ENCODE measurements at places on chromosomes 11 and 22.
A peak's percentile ranks its signal among the peaks of the same experiment; 100 is the strongest.

DNA sequence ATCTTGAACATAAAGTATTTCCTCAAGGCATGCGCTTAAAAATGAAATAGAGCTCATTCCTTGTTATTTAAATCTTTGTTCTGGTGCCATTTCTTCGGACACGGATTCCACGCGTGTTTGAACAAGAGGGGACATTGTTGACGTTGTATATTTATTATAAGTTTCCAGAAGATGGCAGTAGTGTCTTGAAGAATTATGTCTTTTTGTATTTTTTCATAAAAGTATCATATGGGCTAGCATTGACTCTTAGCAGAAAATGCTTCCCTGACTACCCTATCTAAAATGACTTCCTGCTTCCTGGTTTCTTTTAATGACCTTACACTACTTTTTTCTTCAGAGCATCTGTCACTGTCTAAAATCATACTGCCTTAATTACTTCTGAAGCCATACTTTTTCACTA lies 20.4 kb downstream of the BIRC2 start:
- no peak for DNase-seq

- DNase-seq, result no peak
Measured at GRCh38 chr11:61880031-61880430, 11.3 kb downstream of the FADS3 start.

DNA sequence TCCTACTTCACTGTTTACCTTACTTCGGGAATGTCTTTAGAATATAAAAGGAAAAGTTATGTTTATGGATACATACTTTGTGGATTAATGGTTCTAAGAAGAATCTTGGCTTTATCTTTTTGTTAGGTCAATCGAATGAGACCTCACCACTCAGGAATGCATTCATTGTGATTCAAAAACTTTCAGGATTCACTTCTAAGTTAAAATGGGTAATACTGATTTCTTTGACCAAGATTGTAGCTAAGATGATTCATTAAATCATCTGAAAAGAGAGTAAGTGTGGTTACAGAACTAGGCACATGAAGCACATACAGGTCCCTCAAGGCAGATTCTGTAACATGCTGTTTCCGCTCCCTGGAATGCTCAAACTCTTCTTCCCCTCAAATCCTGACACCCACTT lies 716.4 kb downstream of the KCNA4 start:
- DNase-seq, result no peak

DNA sequence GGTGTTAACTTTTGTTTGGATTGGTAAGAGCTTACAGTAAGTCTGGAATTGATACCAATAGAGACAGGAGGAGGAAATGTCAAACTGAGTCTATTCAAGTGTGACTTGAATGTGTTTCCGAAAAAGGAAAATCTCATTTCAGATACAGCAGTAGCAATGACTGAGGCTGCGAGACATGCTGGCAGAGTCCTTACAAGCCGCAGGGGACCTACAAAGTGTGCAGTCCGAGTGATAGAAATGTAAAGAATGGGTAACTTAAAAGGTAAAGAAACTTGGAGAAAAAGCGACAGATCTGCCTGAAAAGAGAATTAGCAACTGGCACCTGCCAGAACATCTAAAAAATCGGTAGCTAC lies 444 bp downstream of the CWF19L2 start:
- no peak for DNase-seq

- DNase-seq, result no peak
Measured at GRCh38 chr11:9396310-9396709, 11.9 kb downstream of the IPO7 start.

DNA sequence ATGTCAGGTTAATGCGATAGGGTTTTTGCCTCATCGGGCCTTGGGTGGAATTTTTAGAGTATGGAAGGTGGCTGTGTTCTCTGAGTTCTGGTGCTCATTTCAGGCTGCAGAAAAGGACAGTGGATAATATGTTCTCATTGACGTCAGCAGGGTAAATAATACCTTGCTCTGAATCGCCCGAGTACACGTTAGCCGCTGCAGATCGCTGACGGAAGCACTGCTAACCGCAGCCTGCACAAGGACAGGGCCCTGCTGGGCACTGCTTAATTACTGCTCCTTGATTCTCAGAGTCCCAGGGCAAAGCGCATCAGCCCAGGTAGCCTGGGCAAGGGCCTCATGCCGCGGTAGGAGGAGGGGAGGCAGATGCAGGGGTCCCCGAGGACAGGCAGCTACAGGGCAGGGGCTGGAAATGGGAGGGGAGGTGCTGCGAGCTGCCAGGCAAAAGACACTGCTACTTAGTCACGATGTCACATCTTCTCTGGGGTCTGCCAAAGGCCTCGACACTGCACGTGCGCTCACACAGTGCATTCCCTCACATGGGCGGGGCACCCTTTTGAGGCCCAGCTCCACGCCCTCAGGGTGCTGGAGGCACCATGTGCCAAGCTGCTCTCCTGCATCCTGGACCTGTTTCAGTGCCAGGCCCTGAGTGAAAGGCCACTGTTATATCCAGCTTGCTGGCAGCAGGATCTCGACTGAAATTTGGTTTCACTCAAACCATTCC lies 35.2 kb downstream of the PPP2R1B start:
- no peak for DNase-seq

- DNase-seq, result no peak
Measured at GRCh38 chr22:38482662-38483308, 14.9 kb downstream of the KDELR3 start.

- DNase-seq, result no peak
Measured at GRCh38 chr11:118060081-118060661, 16.7 kb upstream of the TMPRSS4 start.

DNA sequence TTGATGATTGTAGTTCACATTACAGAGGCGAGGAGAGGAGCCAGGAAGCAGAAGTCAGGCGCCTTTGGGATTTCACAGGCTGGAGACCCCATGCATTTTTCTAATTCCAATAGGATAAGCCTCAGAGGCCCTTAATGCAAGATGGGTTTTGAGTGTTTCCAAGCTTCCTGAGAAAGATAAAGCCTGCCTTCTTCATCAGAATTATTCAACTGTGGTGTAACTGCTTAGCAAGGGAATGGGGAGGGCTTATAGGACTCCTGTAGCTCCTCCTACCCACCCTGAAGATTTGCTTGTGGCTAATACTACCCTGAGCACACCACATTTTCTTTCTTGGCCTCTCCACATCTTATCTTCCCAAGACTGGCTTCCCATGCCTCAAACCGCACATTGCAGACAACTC lies 151.1 kb upstream of the ISX start:
- no peak for DNase-seq

DNA sequence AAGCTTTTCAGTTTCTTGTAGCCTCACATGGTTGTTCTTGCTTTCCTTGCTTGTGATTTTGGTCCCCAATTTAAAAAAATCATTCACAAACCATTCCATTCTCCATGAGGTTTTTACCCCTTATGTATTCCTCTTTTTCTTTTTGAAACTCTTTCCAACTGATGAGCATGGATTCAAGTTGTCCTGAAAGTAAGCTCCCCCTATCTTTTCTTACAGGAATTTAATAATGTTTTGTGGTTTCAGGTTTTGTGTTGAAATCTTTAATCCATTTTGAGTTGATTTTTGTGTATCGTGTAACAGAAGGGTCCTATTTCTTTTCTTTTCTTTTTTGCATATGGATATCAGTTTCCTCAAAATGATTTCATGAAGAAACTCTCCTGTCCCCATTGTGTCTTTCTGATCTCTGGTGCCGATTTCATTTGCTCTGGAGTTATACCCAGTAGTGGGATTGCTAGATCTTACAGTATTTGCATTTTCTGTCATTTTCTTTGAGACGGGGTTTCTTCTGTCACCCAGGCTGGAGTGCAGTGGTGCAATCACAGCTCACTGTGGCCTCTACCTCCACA lies 58.5 kb downstream of the LRRC74B start:
- DNase-seq, result no peak

- DNase-seq, result no peak
Measured at GRCh38 chr11:101442171-101442570, 141.6 kb downstream of the TRPC6 start.

GRCh38 chr22:35834061-35834460 lies 116.4 kb downstream of the APOL5 start:
- DNase-seq, result no peak

DNA sequence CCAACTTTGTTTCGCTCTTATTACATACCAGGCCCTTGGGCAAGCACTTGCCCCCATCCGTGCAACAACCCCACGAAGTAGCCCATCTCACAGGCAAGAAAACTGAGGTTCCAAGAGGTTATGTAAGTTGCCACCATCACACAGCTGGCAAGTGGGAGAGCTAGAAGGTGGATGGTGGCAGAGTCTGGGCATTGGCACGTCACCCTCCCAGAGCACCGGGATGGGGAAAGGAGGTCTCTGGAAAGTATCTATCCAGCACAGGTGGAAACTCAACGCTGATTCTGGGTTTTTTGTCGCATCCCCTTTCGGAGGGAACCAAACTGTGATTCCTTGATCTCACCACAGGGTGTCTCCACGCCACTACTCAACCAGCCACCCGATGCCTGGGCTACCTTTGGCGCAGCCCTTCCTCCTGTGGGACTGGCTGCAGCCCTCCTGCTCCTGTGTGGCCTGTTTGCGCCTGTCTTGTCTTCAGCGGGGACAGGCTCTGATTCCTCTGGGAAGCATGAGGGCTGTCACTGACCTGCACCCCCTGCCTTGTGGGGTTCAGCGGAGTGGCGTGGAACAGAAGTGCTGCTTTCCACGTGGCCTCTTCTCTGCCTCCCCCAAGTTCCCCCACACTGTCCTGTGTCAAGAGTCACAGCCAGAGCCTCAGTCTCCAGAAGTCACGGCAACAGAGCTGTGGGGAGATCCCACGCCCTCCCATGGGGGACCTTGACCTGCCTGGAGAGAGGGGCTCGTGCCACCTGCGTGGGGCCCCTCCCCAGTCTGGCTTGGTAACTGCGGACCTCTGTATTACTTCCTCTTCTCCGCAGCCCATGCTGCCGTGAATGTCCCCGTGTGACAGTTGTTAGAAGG lies 34.4 kb upstream of the TRIM29 start:
- DNase-seq, result no peak

DNA sequence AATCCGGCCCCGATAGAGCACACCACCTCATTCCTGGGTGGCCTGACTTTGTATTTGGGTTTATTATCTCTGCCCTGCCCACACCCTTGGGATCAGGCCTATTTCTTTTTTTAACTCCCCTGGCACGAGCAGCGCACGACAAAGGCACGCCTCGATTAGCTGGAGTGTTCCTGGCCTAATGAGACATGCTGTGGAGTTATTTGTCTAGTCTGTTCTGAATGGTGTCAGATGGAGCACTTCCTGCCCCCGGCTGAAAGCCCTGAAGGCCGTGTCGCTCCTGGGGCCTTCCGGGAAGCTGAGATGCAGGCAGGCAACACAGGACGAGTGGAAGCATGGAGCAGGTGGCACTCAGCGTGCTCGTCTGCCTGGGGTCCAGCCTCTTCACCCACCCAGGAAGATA lies 47.1 kb downstream of the LARGE1 start:
- DNase-seq, result no peak

DNA sequence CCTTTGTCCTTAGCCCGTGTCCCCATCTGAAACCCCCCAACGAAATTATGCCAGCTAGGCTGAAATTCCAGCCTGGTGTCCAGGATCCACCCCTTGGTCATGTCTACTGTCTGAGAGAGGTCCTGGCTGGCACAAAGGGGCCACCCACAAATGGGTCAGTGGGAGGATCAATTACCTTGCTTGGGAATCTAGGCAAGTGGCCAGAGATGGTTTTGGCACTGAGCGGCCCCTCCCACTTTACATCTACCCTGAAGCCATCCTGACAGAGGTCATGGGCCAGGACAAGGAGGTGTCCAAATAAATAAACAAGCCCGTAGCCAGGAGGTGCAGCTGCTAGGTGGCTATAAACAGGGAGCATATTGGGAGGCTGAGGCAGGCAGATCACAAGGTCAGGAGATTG lies 311.5 kb downstream of the MN1 start:
- no peak for DNase-seq

DNA sequence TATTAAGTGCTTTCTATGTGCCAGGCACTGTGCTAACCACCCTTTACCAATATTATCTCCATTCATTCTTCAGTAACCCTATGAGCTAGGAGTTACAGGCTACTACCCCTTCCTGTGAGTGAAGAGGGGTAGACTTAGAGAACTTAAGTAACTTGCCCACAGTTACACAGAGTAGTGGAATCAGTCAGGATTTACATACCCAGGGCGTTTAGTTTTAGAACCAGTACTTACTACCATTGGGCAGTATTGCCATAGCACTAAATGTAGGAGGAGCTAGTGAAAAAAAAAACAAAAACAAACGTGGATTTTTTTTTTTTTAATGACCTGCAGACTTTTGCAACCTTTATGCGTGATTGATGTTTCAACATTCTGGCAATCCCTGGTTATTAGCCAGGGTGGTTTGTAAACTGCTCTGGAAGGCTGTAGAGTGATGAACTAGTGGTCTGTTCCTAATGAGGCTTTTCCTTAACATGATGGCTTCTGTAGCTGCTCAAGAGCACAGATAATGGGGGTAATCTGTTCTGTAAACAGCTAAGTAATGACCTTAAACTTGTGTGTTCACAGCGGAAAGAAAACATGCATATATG lies 11.4 kb downstream of the TBCEL start:
- DNase-seq, result no peak

- DNase-seq, result no peak
Measured at GRCh38 chr11:82747471-82747870, 13.8 kb upstream of the FAM181B start.

- no peak for DNase-seq
Measured at GRCh38 chr22:35375031-35375430, 5.9 kb upstream of the HMOX1 start.

GRCh38 chr11:72738199-72739141 lies 13.7 kb downstream of the ARAP1 start:
- DNase-seq, result no peak

- no peak for DNase-seq
Measured at GRCh38 chr11:37394236-37394870, 796.3 kb upstream of the RAG2 start.

GRCh38 chr11:126284829-126285228 lies 1.9 kb downstream of the TIRAP start:
- peak; percentile 59 for DNase-seq

DNA sequence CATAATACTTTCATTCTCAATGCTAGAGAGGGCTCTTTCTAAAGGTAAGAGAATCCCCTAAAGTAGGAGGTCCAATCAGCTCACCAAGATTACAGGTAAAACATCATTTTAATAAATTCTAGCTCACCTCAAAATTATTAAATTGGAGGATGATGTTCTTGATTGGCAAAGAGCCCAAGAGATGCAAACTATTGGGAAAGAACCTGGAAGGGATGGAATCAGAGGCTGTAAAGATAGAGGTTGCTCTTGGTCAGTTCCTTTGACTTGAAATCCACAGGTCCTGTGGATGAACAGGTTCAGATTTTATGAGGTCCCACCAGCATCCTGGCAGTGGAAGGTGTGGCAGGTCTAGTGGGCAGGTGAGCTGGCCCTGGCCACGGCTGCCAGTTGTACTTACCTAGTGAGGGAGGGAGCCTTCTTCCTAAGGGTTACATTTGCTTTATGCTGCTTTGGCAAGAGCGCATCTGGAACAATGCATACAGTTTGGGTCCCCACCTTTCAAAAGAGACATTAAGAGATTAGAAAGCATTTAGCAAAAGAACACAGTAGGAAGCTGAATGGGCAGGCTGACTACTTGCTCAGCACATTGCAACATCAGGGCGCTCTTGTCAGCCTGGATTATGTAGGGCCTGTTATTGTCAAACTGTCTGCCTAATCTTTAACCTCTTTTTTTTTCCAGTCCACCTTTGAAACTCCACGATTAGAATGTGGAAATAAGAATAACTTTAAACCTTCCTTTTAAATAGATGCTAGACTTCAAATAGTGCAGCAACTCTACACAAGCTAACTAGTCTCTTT lies 97.0 kb downstream of the RDX start:
- DNase-seq, result no peak
